ENCODE measurements at places on chromosomes 4 and X. TPM values are rescaled to one million over a fixed set of nuclear protein-coding genes. Genes with fewer than 3 reads are reported as not detected.

The CNKSR2 gene
- 9.8 TPM for total RNA-seq

The GYPA gene
- total RNA-seq = not detected

The VSIG4 gene
- total RNA-seq = 0.61 TPM

The PPP1R2C gene
- total RNA-seq = not detected

The GPC4 gene
- total RNA-seq = not detected

The GAGE12J gene
- total RNA-seq = not detected

- no peak for DNase-seq
These were observed 172.7 kb upstream of the GIMD1 start for GRCh38 chr4:106541253-106541652.

- DNase-seq = no peak
These were observed 138.9 kb downstream of the SMIM20 start for GRCh38 chr4:26052663-26053541.

DNA sequence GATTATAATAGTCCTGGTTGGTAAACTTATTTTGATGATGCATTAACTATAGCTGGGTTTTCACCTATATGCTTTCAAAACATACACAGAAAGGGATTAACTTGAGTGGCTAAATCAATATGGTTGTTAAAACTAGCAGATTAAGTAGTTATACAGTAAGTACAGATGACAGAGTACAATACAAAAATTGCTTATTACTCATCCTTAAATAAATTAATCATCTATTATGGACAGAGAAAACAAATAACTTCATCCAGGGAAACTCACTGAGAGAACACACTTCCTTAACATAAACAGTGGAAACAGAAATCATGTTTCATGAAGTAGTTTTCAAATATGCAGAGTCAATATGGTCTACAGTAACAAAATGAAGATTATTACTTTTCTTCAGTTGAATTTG lies 133.4 kb downstream of the AREG start:
- no peak for DNase-seq

- no peak for DNase-seq
These were observed 225.8 kb downstream of the GABRG1 start for GRCh38 chr4:45897946-45898585.

- DNase-seq = no peak
These were observed 20.6 kb downstream of the GABRQ start for GRCh38 chrX:152658302-152658701.

GRCh38 chr4:150358691-150359090 lies 223.3 kb upstream of the MAB21L2 start:
- DNase-seq = no peak

GRCh38 chrX:107747596-107748161 lies 27.9 kb downstream of the TSC22D3 start:
- no peak for DNase-seq

DNA sequence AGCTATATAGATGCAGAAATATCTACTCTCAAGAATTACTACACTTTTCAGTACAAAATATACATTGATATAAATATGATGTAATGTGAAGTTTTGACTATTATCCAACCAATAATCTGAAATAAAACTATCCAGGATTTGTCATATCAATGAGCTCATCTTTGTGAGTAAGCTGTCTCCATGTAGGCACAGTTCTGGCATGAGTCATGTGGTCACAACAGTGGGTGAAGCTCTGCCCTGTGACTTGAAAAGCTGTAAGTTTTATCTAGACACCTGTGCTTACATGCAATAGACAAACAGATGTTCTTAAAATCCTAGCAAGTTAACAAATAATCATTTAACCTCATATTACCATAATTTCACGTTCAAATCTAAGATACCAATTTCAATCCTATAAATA lies 192.7 kb downstream of the GABRG1 start:
- no peak for DNase-seq

- no peak for DNase-seq
These were observed 39.4 kb upstream of the PHOX2B start for GRCh38 chr4:41787931-41788330.

GRCh38 chr4:100117750-100118149 lies 72.5 kb downstream of the DDIT4L start:
- DNase-seq = no peak

DNA sequence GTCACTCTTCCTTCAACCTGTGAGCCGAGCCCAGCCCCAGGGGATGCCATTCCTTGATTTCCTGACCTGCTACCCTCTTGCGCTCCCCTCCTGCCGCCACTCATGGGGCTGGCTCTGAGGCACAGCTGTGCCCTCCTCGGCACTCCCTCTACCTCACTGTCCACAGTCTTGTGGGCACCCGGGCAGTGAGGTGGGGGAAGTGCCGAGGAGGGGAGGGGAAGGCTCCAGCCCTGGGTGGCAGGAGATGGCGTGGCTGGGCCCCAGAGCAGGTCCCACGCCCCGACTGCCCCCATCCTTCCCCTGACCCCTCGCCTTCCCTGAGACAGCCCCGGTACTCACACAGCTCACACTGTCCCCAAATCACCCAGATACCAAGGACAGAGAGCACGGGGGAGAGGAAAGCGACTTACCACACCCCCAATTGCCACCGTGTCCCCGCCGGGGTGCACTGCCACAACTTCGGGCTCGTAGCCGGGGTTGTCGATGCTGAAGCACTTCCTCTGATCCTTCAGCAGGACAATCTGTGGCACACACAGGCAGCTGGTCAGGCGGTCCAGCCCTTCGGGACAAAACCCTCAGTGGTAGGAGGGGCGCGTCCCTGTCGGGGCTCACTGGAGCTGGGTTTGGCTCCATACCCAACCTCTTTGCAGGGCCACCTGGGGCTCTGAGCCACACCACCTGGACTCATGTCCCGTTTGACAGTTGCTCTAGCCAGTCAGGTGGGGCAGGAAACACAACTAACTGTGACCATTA lies 37.9 kb downstream of the WDR1 start:
- DNase-seq = no peak

All from CD4-positive, alpha-beta memory T cell (primary cell).